Stimulated activated CD4-positive, alpha-beta T cell treated with anti-CD3 and anti-CD28 coated beads, TNF-alpha, amount 100 ng/mL, for 24 hours (primary cell): ENCODE measurements at places on chromosomes 7 and 10.

- DNase-seq, result no peak
Measured at GRCh38 chr10:129107525-129107924, 359.5 kb upstream of the MGMT start.

DNA sequence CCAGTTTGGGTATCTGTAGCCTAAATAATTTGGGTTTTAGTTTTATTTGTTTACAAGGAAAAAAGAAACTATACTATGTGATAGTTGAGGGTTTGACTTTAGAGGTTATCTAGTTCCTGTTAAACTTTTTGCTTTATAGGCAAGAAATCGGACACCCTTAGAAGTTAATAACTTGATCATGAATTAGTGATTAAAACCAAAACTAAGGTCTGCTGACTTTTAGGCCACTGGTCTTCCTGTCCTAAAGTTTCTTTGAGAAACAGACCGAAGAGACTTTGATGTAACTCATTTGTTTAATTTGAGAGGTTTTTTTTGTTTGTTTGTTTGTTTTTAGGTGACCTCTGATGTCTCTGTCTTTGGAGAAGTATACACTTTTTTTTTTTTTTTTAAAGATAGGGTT is 59.7 kb downstream of the PHTF2 start:
- DNase-seq, result no peak

DNA sequence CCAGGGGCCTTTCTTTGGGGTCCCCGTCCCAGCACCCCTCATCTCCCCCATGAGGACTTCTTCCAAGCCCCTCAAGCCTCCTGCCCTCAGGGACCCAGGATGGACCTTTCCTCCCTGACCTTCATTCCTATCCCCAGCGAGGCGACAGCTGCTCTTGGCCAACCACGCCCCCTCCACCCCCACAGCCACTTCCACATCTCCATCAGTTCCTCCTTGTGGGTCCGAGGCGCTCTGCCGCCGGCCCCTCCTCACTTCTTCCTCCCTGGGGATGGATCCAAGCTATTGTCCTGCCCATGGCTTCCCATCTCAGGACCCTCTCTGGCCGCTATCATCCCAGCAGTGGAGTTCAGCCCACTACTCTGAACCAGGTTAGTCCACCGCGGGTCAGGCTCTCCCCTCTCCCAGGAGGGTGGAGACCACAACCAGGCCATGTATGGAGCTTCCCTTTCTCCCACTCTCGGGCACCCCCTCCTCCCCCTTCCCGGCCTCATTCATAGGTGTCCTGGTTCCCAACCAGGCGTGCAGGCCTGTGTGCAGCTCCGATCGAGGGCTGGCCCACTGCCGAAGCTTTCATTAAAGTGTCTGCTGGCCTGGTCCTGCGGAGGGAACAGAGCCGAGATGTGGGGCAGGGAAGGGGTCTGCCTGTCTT is 1.7 kb upstream of the SH2B2 start:
- DNase-seq, result no peak

GRCh38 chr7:20793248-20793647 is 6.6 kb upstream of the SP8 start:
- DNase-seq, result no peak

DNA sequence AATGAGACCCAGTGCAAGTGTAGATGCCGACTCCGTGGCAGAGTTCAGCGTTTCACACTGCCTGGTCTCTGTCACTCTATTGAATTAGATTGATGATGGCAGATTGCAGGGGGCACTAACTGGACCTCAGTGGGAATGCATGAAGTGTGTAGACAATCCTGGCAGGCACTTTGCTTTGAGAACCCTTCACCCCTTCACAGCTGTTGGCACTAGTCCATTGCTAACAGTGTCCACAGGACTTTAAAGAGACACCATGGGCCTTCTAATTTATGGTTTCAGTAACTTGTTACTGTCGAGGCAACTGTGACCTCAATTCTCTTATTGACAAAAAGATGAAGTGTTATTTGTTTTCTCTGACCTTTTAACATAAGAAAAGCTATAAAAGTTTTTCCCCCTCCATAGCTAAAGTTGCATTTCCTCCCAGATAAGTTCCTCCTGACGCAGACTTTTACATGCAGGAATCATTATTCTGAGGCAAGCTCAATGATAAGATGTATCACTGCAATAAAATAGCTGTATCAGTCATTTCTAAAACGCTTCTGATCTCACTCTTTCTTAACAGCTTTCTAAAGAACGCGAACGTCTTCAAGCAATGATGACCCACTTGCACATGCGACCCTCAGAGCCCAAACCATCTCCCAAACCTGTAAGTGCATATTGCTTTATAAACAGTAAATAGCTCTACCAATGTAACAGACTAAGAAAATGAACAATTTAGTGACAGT is 238.9 kb downstream of the FOXP2 start:
- DNase-seq, result no peak

GRCh38 chr7:16447876-16448275 is 17.7 kb downstream of the SOSTDC1 start:
- no peak for DNase-seq

- DNase-seq, result no peak
Measured at GRCh38 chr7:111985798-111986197, 220.4 kb downstream of the DOCK4 start.

- DNase-seq, result no peak
Measured at GRCh38 chr7:146486519-146486918, 369.9 kb downstream of the CNTNAP2 start.

DNA sequence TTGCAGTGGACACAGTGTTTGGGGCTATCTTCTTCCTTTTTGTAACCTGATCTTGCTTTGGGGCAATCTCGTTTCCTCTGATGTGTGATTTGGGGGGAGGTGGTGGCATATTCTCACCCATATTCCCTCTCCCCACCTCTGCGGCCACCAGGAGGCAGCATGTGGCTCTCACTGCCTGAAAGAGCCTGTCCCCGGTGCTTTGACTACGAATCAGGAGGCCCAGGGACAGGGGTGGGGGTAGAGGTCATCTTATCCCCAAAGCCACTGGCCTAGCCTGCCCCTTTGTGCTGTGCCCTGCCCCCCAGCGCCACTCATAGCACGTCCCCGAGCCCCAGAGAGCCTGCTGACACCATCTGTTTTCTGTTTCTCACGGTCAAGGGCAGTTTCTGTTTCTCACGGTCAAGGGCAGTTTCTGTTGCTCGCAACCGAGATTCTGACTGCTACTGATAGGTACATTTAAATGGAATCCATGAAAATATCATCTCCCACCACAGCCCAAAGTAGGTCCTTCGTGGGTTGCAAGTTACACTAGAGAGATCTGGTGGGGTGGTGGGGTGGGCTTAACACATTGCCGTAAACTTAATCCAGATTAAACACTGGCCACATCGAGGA is 28.2 kb downstream of the PHYH start:
- no peak for DNase-seq

DNA sequence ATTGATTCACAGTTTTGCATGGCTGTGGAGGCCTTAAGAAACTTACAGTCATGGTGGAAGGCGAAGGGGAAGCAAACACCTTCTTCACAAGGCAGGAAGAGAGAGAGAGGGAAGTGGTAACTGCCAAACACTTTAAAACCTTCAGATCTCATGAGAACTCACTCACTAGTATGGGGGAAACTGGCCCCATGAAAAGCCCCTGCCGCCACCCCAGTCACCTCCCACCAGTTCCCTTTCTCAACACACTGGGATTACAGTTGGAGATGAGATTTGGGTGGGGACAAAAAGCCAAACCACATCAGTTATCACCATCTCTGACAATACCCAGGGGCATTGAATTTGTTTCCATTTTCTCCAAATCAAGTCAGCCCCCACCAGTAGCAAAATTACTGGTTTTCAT is 740.4 kb downstream of the GATA3 start:
- no peak for DNase-seq

DNA sequence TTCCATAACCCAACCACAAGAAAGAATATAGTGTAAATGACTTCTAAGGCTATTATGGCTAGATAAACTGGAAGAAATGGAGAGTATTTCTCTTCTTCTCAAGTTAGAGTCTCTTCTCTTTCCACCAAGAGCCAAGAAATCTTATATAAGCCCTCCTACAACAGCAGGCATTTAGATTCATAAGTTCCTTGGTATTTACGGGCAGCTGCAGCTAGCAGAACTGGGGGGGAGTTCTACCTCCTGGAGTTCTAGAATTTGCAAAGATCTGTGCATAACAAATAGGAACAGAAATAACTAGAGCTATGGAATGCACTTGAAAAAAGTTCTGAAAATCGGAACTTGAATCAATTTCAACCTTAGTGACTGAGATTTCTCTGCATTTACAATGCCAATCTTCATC is 715.2 kb upstream of the GRM3 start:
- DNase-seq, result no peak

- no peak for DNase-seq
Measured at GRCh38 chr7:94671444-94672235, 15.7 kb upstream of the SGCE start.

- no peak for DNase-seq
Measured at GRCh38 chr7:141431711-141432110, 119.5 kb upstream of the AGK start.

GRCh38 chr10:48604991-48605508 is at the start of gene ARHGAP22:
Gene ARHGAP22 (minus strand): TSS chr10:48605073. CDS start chr10:48604796, 277 bp downstream.
- no peak for DNase-seq

DNA sequence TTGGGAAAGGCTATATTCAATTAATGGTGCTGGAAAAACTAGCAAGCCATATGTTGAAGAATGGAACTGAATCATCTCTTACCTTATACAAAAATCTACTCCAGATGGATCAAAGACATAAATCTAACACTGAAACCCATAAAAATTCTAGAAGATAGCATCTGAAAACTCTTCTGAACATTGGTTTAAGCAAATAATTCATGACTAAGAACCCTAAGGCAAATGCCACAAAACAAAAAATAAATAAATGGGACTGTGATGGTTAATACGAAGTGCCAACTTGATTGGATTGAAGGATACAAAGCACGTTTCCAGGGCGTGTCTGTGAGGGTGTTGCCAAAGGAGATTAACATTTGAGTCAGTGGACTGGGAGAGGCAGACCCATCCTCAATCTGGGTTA is 1130.0 kb downstream of the DNAJB9 start:
- DNase-seq, result no peak

- DNase-seq, result no peak
Measured at GRCh38 chr7:157865351-157866165, 528.8 kb downstream of the DNAJB6 start.

GRCh38 chr10:33719005-33719703 is 384.7 kb upstream of the NRP1 start:
- no peak for DNase-seq

- DNase-seq, result no peak
Measured at GRCh38 chr10:29974773-29975172, 84.6 kb downstream of the JCAD start.

DNA sequence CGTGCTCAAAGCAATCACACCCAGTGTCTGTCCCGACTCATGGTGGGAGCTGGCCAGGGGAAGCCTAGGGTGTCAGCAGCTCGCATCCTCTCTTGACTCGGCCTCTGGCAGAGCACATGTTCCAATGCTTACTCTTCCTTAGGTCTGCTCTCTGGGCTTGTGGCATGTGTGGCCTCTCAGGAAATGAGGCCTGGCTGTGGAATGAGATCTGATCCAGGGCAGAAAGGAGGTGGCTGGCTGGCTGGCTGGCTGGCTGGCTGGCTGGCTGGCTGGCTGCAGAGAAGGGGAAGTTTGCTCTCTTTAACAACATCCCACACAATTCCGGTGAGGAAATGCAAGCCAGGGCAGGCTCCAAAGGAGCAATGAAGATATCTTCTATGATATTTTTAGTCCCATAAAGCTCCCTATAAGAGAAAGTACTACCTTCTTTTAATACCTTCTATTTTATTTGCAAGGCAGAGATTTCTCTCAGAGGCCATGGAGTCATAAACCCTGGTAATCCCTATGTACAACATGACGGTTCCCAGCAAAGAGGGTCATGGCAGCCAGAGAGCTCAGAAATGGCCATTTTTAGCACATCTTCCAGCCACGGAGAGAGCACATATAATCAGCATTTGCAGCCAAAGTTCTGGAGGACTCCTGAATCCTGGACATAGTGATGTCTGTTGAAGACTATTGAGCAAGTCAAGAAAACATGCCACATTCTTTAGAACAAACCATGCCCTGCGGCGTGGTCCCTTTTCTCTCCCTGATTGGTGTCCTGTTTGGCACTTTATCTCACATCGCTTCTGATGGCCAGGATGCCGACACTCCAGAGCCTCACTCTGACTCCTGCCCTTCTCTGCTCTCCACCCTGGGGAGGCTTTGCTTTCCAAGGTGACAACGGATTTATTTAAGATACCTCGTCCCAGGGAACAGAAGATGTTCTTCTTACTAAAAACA is 153.7 kb downstream of the FANK1 start:
- no peak for DNase-seq

DNA sequence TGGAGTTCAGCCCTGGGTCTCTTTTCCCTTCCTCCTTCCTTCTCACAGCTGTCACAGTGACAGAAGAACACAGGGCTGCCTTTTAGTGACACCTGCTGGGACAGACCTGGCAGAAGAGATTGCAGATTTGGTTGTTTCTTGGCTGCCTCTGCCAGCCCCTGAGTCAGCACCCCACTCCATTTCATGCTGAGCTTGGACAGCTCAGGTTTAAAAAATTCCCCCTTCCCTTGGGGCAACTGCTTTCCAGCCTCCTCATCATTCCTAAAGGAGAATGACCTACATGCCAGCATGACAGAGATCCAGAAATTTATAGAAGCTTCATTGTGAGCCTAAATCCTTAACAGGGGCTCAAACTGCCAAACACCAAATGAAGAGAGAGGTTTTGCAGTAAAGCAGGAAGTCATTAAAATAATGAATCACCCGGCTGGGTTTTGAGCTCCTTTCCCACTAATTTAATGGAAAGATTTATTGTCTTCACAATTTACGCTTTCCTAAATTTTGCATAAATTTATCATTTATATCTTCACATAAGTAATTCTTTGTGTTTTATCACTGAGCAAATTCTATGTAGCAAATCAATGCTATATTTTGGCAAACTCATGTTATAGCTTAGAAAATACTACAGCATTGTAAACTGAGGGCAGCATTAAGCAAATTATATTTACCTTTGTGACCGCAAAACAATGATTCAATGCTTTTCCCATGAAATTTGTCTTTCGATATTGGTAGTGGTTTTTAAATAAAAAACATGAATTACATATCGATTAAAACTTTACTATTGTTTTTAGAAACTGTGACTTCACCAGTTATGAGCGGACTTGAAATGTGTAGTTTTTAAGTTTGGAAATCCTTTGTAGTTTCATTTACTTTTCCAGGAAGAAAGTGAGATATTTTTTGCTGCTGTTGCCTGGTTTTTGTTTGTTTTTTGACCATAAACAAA is 399.5 kb upstream of the ANKRD30A start:
- no peak for DNase-seq

DNA sequence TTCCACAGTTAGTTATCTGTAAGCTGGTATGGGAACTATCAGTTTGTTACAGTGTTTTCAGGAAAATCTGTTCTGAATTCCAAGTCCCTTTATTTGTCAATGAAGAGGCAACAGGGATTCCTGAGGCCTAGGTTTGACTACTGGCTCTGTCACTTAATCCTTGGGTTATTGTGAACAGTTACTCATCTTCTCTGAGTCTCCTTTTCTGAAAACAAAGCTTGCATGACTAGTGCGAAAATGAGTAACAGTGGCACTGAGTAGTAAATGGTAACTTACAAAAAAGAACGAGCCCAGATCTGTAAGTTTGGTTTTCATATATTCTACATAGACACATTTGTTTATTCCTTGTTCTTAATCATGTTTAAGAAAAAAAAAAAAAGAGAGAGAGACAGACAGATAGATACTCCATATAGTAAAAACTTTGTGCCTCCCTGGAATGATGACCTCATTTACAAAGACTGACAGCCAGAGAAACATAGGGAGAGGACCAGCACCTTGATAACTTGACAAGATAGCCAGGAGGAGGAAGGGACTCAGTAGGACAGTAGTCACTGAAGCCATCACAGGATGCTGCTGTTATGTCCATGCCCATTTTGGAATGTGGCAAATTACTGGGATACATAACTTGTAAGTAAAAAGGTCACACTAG is 1.9 kb downstream of the MRPS33 start:
- DNase-seq, result no peak
